ENCODE measurements at places on chromosomes 13 and 19. TPM values are rescaled to one million over a fixed set of nuclear protein-coding genes. Genes with fewer than 3 reads are reported as not detected.

GRCh38 chr19:1041272-1041834, 1.4 kb downstream of the ABCA7 start:
- peaks cover 45% of the 10 kb centered on the region for H3K4me1 ChIP-seq
- H3K27ac ChIP-seq: peak overlapping the region; percentile 16
- H3K27me3 ChIP-seq: no peaks in the 10 kb centered on the region
- no peak for DNase-seq

GRCh38 chr13:31978021-31978420, 53.6 kb upstream of the FRY start:
- no peaks in the 10 kb centered on the region for H3K27me3 ChIP-seq
- no peaks in the 10 kb centered on the region for H3K36me3 ChIP-seq
- no peaks in the 10 kb centered on the region for H3K4me1 ChIP-seq
- no peak overlapping the region for H3K4me3 ChIP-seq
- no peak for DNase-seq

The STXBP2 gene
- polyA plus RNA-seq: 77.7 TPM

GRCh38 chr13:105074755-105075154, 1460.7 kb downstream of the EFNB2 start:
- no peak overlapping the region for H3K4me3 ChIP-seq
- no peaks in the 10 kb centered on the region for H3K4me1 ChIP-seq
- H3K36me3 ChIP-seq: no peaks in the 10 kb centered on the region
- no peak overlapping the region for H3K27ac ChIP-seq
- no peaks in the 10 kb centered on the region for H3K27me3 ChIP-seq

DNA sequence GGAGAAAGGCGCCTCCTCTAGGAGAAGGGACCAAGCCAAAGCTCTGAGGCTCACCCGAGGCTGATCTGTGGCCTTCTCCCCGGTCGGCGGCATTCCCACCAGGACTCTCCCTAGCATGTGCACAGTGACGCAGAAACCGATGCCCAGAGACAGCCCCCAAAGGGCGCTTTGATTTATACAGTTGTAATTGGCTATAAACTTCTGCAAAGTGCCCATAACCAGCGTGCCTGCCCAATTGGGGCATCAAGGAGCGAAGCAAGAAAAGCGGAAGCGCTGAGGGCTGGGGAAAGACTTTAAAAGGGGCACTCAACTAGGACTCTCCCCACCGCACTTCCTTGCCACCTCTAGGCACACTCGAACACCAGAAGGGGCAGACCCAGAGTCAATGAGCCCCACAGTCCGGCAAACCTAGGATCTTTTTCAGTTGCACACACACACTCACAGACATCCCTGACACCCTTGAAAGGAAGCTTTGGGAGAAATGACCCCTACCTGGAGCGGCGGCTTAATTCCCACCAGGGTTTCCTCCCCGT, 1.8 kb downstream of the CDX2 start:
- H3K4me3 ChIP-seq: no peak overlapping the region
- no peaks in the 10 kb centered on the region for H3K4me1 ChIP-seq
- no peak for DNase-seq

The TMPRSS9 gene
- polyA plus RNA-seq: not detected

The ZNRF4 gene
- polyA plus RNA-seq: not detected

- H3K36me3 ChIP-seq: peaks cover 29% of the 10 kb centered on the region
- DNase-seq: peak; percentile 71
- H3K4me3 ChIP-seq: peak overlapping the region; percentile 99
- H3K27ac ChIP-seq: peak overlapping the region; percentile 95
- H3K27me3 ChIP-seq: no peaks in the 10 kb centered on the region
- H3K4me1 ChIP-seq: peaks cover 37% of the 10 kb centered on the region
Measured at GRCh38 chr13:28659621-28659970, 666 bp downstream of the POMP start.

GRCh38 chr13:50377726-50378270, 362.6 kb downstream of the KCNRG start:
- H3K4me1 ChIP-seq: no peaks in the 10 kb centered on the region
- DNase-seq: no peak
- peaks cover 2% of the 10 kb centered on the region for H3K27me3 ChIP-seq

GRCh38 chr13:49633710-49634109, 5.4 kb downstream of the ARL11 start:
- DNase-seq: no peak
- H3K36me3 ChIP-seq: no peaks in the 10 kb centered on the region
- H3K27me3 ChIP-seq: no peaks in the 10 kb centered on the region
- no peak overlapping the region for H3K27ac ChIP-seq
- peaks cover 5% of the 10 kb centered on the region for H3K4me1 ChIP-seq

The FARSA gene
- 63.8 TPM for polyA plus RNA-seq

- H3K4me3 ChIP-seq: no peak overlapping the region
- no peaks in the 10 kb centered on the region for H3K27me3 ChIP-seq
- no peak overlapping the region for H3K27ac ChIP-seq
- no peaks in the 10 kb centered on the region for H3K4me1 ChIP-seq
- DNase-seq: no peak
- no peaks in the 10 kb centered on the region for H3K36me3 ChIP-seq
Measured at GRCh38 chr13:57734306-57734705, 102.8 kb downstream of the PCDH17 start.

The PTGIR gene
- 11.5 TPM for polyA plus RNA-seq

DNA sequence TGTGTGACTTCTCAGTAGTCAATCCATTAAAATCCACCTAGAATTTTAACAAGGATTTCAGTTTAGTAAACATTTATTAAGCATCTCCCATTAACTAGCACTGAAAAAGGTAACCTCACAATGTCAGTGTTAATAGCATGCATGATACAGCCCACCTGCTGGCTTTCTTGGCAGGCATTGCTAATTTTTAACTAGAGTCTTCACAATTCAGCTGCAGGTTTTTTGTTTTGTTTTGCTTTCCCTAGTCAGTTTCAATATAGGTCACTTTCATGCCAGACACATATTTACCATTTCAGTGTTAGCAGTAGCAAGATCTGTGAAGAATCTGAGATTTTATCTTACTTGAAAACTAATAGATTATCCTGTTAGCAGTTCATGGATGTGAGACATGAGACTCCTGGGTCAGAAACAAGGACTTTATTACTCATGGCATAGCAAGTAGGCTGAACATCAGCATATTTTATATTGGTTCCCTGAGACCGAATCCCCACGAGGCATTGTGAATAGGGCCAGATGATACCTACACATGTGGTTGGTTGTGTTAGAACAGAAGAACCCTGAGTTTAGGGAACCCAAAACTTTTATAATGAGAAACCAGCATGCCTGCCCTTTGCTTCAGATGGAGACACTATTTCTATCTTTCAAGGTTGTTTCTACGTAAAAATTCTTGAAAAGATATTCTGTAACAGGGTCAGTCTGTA, 198.0 kb upstream of the HTR2A start:
- no peak overlapping the region for H3K27ac ChIP-seq
- H3K27me3 ChIP-seq: no peaks in the 10 kb centered on the region
- H3K36me3 ChIP-seq: no peaks in the 10 kb centered on the region
- H3K4me1 ChIP-seq: no peaks in the 10 kb centered on the region
- no peak for DNase-seq

GRCh38 chr19:39847525-39847924, 1.3 kb upstream of the FBL start:
- peaks cover 38% of the 10 kb centered on the region for H3K4me1 ChIP-seq
- no peak for DNase-seq
- H3K27ac ChIP-seq: no peak overlapping the region
- no peaks in the 10 kb centered on the region for H3K27me3 ChIP-seq
- H3K4me3 ChIP-seq: no peak overlapping the region

The LSR gene
- 66.1 TPM for polyA plus RNA-seq

DNA sequence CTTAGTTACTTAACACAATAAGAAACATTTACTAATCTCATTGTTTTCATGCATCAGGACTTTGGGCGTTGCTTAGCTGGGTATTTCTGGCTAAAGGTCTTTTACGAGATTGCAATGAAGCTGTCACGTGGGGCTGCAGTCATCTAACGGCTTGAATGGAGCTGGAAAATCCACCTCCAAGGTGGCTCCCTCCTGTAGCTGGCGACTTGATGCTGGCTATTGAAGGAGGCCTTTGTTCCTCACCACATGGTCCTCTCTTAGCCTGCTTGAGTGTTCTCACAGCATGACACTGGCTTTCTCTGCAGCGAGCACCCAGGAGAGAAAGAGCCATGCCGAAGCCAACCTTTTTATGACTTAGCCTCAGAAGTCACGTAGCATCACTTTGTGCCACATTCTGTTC, 92.0 kb downstream of the NHLRC3 start:
- peaks cover 1% of the 10 kb centered on the region for H3K27me3 ChIP-seq
- no peak overlapping the region for H3K27ac ChIP-seq
- no peak for DNase-seq
- H3K4me1 ChIP-seq: no peaks in the 10 kb centered on the region
- no peak overlapping the region for H3K4me3 ChIP-seq
- H3K36me3 ChIP-seq: no peaks in the 10 kb centered on the region

DNA sequence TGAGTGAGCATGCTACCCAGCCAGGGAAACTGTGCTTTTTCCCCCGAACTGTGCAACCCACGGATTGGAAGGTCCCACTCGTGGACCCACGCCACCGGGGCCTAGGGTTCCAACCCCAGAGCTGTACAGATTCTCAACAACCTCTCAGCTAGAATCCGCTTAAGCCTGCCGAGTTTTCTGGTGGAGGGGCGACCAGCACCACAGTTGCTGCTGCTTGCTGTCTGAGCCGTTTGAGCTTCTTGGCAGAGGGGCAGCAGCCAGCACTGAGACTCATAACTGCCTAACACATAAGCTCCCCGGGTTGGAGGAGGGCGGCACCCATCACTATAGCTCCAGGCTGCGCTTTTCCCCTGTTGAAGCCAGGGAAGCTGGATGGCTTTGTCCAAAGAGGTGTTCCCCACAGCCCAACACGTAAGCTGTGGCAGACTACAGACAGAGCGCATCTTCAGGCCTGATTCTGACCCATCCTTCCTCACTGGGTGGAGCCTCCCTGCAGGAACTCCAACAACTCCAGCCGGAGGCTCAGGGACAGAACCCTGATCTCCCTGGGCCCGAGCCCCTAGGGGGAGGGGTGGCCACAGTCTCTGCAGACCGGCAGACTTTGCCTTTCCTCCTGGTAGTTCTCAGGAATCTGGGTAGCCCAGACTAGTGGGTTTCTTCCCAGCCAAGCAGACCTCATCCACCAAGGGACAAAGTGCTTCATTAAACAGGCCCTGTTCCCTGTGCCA, 871.6 kb downstream of the SLITRK6 start:
- H3K27me3 ChIP-seq: no peaks in the 10 kb centered on the region
- no peak for DNase-seq
- H3K27ac ChIP-seq: no peak overlapping the region
- no peaks in the 10 kb centered on the region for H3K36me3 ChIP-seq

All from CD4-positive, CD25-positive, alpha-beta regulatory T cell (primary cell).